ENCODE measurements at places on chromosomes 6 and 20. TPM values are rescaled to one million over a fixed set of nuclear protein-coding genes. Genes with fewer than 3 reads are reported as not detected.

The AIF1 gene
- polyA plus RNA-seq, result 40.3 TPM

The BMP7 gene
- not detected for polyA plus RNA-seq

The SRMS gene
- polyA plus RNA-seq, result not detected

The RAET1L gene
- not detected for polyA plus RNA-seq

The SPEF1 gene
- polyA plus RNA-seq, result not detected

The RBM24 gene
- polyA plus RNA-seq, result not detected

The ARMH2 gene
- not detected for polyA plus RNA-seq

The ENPP3 gene
- 0.25 TPM for polyA plus RNA-seq

Measured in immature natural killer cell (primary cell).